ENCODE measurements at places on chromosomes 11 and 22.

DNA sequence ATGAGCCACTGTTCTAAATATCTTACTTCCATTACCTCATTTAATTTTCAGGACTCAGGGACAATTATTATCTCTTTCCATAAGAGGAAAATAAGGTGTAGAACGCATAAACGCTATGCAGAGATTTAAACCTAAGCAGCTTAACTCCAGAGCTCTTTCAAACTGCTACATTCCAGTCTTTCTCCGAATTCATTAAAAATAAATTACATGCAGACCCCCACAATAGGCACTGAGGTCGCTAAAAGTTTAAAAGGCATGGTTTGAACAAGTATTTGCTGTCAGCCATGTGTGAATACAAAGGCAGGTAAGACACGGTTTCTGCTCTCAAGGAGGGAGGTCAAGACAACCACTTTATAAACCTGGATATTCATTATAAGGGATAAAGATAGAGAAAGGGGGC lies 983 bp downstream of the NARS2 start:
- DNase-seq: no peak

DNA sequence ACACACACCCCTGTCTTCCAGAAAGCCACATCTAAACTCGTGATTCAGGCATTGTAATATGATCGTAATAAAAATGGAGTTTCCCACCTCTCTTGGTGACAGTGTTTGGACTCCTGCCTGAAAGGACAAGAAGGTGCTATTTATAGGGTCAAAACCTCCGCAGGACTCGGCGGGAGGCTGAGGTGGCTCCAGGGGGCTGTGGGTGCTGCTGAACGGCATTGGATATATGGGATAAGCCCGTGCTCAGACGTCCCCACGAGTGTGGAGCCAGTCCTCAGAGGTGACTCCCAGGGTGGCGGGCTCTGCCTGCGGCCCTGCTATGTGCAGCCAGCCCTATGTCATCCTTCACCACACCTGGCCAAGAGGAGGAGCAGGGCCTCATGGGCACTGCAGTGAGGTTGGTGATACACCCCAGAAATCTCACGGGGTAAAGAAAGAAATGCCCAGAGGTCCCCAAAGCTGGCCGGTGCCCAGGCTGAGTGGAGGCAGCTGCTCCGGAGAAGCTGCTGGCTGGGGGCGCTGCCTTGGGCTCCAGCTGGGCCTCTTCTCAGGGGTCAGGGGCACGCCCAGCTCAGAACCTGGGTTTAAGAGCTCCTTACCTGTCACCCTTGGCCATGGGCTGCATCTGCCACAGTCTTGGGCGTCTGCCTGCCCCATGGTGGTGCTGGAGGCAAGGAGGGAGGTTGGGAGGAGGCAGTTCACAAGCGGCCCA lies 5.1 kb upstream of the OSBPL5 start:
- no peak for DNase-seq

DNA sequence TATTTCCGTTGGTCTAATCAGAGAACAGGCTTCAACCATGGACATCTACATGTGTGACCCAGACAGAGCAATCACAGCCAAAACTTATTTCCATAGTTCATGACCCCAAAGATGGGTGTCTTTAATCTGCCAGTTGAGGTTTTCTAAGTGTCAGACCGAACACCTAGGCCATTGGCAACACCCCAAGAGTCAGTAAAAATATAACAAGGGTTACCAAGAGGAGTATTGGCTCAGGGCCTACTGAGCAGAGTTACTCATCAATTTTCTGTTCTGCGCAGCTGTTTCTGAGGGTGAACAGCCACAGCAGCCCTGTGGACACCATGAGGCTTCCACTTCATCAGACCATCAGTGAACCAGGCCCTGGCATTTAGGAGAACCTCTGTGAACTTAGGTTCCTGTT lies 18.8 kb downstream of the GUCD1 start:
- DNase-seq: no peak

GRCh38 chr22:44743804-44744211 lies 8.6 kb upstream of the ARHGAP8 start:
- no peak for DNase-seq

GRCh38 chr11:11998091-11998781 lies 10.2 kb downstream of the DKK3 start:
- no peak for DNase-seq

- no peak for DNase-seq
Measured at GRCh38 chr11:10526974-10527918, 13.7 kb downstream of the RNF141 start.

GRCh38 chr11:80925321-80925720 lies 1484.5 kb upstream of the TENM4 start:
- DNase-seq: no peak

- no peak for DNase-seq
Measured at GRCh38 chr11:86244063-86244521, 461 bp upstream of the EED start.

DNA sequence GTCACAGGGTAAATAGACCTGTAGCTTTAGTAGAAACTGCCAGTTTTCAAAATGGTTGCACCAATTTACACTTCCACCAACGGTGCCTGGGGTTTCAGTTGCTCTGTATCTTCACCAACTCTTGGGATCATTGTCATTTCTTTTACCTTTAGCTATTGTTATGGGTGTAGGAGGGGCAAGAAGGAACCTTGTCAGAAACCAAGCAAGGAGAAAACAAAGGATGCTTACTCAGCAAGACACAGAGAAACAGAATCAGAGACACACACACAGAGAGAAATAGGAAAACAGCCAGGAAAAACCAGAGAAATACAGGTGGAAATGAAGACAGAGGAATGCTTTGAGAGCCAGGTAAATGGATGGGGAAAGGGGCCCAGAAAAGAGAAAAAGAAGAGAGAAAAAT lies 367.6 kb downstream of the MIAT start:
- no peak for DNase-seq

- no peak for DNase-seq
Measured at GRCh38 chr22:25368271-25368670, 148.8 kb downstream of the CRYBB2 start.

GRCh38 chr11:114130115-114130576 lies 70.6 kb downstream of the ZBTB16 start:
- DNase-seq: no peak

- DNase-seq: no peak
Measured at GRCh38 chr22:21633481-21633880, 921 bp downstream of the CCDC116 start.

GRCh38 chr11:18802381-18803257 lies 11.0 kb upstream of the PTPN5 start:
- DNase-seq: peak; percentile 6

DNA sequence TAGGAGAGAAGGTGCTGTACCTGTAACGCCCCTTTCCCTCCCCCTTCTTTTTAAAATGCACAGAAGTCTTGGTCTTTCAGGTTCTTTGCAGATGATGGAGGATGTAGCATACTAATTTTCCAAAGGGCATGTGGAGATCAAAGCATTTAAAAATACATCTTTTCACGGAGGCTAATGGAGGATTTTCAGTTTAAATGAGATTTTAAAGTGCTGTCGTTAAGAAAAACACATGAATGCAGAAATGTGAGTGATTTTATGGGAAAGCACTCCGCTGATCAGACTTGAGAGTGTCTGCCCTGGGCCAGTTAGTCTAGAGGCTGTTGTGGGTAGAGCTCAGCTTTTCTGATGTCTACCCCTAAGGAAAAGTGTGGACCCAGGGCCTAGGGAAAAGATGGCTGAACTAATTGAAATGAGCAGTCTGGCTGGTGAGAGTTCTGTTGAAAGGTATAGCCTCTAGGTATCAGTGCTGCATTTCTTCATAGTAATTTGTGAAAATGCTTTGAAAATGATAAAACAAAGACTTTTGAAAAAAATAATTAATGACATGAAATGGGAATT lies 2.5 kb downstream of the AMOTL1 start:
- DNase-seq: no peak

DNA sequence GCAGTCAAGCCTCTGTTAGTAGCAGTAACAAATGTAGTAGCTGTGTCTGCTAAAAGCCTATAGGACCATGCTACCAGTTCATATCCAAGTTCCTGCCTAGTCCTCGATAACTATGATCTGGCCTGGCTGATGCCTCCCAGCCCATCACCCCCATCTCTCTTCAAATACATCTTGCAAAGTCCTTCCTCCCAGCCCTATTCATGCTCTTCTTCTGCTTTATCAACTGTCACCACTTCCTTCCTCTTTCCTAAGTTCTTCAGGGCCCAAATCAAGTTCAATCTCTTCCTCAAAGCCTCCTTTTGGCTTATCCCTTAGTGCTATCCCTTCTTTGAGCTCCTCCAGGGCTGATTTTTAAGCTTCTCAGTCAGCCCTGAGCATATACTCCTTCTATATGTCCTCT lies 150.9 kb upstream of the THY1 start:
- DNase-seq: no peak
